ENCODE measurements at places on chromosomes 1 and 21.
A peak's percentile ranks its signal among the peaks of the same experiment; 100 is the strongest.

- DNase-seq, result peak; percentile 58
These were observed 1.8 kb downstream of the TTLL10 start for GRCh38 chr1:1175221-1176062.

DNA sequence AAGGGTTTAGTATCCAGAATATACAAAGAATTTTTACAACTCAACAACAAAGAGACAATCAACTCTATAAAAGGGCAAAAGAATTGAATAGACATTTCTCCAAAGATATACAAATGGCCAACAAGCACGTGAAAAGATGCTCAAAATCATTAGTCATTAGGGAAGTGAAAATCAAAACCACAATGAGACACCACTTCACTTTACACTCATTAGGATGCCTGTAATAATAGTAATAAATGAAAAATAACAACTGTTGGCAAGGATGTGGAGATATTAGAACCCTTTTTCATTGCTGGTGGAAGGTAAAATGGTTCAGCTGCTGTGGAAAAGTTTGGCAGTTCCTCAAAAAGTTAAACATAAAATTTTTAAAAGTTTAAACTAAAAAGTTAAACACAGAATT is 7.0 kb upstream of the ABCD3 start:
- peak; percentile 23 for DNase-seq

- DNase-seq, result no peak
These were observed 41.3 kb upstream of the LRP8 start for GRCh38 chr1:53369034-53369750.

- DNase-seq, result peak; percentile 32
These were observed 7.2 kb upstream of the OPTC start for GRCh38 chr1:203486618-203487370.

DNA sequence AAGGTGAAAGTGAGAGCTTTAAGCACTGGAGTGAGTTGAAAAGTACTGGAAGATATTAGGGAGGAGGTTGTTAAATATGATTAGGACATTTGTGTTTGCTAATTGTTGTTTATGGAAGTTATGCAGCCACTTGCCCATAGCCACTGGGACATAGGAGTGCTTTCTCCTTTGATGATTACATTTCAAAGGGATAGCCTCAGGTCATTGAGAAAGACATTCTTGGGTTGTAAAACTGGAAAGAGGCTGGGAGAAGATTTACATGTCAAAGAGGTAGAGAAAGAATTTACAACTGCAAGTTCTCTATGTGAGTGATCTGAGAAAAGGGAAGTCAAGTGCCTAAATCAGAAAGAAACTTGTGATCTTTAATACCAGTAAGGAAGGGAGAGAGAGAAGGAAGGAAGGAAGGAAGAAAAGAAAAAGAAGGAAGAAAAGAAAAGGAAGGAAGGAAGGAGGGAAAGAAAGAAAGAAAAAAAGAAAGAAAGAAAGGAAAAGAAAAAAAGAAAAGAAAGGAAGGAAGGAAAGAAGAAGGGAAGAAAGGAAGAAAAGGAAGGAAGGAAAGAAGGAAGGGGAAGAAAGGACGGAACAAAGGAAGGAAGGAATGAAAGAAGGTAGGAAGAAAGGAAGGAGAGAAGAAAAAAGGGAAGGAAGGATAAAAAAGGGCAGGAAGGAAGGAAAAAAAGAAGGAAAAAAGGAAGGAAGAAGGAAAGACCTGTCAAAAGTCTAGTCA is 284.6 kb upstream of the DPYD start:
- DNase-seq, result no peak

- DNase-seq, result peak; percentile 52
These were observed 169.8 kb upstream of the CXADR start for GRCh38 chr21:17343055-17343454.

- DNase-seq, result no peak
These were observed 313.9 kb downstream of the BARHL2 start for GRCh38 chr1:90402893-90403849.

DNA sequence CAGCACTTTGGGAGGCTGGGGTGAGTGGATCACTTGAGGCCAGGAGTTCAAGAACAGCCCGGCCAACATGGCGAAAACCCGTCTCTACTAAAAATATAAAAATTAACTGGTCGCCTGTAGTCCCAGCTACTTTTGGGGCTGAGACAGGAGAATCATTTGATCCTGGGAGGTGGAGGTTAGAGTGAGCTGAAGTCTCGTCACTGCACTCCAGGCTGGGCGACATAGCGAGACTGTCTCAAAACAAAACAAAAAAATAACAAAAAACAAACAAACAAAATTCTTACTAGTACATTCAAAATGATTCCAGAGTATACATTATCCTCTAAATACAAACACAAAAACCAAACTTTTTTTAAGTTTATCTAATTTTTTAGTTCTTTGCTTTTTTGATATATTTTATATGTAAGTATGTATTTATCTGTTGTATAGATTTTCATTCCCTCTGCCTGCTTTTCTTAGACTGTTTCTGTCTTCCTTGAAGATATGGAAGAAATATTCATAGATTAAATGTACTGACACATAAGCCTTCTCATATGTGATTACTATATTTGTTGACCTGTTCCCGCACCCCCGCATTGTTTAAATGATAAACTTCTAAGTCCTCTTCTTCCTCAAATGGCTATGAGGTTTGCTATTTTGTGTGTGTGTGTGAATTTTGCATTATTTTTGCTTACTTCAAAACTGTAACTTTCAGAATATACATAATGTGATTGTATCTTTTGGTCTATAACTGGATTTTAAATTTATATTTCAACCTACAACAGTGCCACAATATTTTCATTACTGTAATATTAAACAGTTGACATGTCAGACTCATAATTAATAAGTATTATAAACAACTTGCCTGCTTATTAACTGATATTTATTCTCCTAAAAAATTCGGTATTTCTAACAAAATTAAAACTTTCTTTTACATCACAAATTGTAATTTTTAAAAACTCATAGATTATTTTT is 1674.1 kb upstream of the B3GALT2 start:
- DNase-seq, result no peak

DNA sequence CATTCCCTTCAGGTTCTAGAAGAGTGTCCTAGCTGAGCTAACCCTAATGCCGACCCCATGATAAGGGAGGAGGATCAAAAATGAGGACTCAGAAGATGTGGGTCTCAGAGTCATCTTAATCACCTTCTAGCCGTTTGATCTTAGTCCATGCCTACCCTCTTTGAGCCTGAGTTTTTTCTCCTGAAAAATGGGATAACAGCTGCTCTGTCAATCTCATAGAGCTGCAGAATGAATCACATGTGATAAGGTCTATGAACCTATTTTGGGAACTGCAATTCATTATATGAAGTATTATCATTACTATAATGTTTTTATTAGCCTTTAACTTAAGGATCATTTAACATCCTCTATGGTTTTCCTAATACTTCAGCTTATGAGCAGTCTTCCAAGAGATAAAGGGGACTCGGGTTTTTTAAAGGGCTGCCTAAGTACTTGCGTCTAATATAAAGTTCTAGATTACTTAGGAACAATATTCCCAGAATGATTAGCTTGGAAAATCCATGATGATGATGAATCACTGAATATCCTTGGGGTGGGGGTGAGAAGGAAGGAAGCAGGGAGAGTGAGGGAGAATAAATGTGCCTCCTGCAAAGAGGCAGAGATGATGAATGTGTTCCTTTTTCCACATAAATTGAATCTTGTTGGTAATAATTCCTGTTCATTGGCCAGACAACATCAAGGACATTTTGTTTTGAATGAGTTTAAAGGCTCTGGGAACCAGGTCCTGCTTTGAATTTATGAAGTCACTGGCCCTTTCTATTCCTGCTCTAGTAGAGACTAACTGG is 66.8 kb downstream of the COLGALT2 start:
- no peak for DNase-seq

DNA sequence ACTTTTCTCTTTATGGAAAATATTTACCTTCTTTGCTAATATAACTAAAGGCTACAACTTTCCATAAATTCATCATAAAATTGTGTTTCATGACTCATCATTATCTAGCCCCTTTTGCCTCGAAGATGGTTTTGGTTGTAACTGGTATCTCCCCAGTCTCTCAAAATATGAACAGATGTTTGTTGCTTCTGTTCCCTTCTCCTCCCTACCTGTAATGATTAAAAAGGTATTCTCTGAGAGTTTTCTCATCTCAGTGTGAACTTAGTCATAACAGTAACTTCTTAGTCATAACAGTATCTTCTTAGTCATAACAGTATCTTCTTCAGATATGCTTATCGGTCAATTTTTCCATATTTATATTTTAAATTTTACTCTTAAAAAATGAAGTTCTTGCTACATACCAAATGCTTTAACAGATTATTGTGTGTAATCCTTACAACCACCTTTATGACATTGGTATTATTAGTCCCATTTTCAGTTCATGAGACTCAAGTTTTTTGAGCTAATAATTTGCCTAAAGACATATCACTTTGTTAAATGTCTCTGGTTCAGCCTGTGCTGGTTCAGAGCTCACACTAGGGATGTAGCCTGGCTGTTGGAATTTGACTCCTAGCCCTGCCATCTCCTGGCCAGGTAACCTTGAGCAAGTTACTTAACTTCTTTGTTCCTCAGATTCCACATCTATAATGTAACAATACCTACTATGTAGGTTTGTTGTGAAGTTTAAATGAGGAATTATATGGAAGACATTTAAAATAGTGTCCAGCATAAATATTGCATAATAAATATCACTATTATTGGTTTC is 32.6 kb downstream of the ATP1B1 start:
- no peak for DNase-seq

DNA sequence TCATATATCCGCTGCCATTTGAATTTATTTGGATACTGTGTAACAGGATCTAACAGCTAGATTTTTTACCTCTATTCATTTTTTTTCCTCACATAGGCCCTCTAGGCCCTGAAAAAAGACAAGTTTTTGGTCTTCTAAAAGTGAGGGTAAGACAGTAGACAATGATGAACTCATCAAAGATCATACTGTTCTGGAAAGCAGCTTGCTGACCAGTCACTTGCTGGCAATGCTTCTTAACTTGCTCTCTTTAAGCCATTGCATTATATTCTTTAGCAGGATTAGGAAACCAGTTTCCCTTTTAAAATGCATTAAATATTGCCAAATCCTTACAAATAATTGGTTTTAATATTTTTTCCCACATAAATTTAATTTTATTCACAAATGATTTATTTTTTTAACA is 65.5 kb downstream of the SYT14 start:
- no peak for DNase-seq

GRCh38 chr1:160206421-160207117 is 1.4 kb downstream of the PEA15 start:
- DNase-seq, result peak; percentile 42

- no peak for DNase-seq
These were observed 420.9 kb downstream of the DISC1 start for GRCh38 chr1:232047473-232047872.

DNA sequence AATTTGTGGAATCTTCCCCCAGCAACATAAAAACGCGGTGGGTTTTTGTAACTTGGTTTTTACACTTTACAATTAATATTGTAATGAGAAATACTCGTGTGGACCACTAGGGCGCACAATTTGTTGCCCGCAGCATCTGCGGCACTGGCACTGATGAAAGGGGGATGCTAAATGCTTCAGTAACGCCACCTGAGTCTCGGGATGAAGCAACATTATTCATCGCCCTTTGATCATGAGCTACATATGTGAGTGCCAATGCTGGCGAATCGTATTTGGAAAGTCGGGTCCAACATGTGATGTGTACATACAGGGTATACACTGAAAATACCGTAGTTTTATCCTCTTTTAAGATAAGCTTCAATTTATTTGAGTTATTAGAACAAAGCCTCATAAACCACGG is 34.2 kb upstream of the COX20 start:
- peak; percentile 88 for DNase-seq

DNA sequence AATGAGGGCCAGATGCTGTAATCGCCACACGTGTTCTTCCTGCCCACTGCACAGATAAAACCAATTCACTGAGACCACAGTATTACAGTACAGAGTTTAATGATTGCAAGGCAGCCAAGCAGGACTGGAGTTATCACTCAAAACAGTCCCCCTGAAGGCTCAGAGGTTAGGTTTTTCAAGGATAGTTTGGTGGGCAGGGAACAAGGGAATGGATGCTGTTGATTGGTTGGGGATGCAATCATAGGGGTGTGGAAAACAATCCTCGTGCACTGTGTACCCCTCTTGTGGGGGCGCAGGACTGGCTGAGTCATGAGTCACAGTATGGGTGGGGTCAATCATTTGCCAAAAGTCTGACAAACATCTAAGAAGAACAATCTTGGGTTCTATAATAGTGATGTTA is 12.4 kb upstream of the USP1 start:
- DNase-seq, result no peak

GRCh38 chr1:197909384-197909783 is 7.0 kb downstream of the C1orf53 start:
- DNase-seq, result no peak

DNA sequence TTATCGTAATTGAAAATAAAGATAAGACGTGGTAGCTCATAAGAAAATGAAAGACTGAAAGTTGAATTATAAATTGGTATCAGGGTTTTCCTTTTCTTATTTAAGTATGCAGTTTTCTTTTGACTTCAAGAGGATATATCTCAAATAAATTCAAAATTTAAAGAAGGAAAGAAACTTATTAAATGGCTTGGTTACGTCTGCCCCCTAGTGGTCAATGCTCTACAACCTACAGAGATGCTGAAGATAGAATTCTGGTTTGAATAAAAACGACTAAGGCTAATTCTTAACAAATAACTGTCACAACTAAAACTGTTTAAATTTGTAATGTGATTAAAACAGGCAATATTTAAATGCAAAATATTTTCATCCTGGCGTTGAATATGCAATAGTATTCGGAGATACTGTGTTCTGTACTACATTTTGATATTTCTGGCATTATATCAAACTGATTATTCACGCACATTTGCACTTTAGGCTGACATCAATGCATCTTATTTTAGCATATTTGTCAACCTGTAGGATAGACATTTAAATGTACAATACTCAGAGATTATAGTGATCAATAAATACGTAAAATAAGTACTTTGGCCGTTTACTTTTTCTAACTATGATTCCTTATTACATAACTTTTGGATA is 26.8 kb downstream of the IFI44 start:
- peak; percentile 72 for DNase-seq

DNA sequence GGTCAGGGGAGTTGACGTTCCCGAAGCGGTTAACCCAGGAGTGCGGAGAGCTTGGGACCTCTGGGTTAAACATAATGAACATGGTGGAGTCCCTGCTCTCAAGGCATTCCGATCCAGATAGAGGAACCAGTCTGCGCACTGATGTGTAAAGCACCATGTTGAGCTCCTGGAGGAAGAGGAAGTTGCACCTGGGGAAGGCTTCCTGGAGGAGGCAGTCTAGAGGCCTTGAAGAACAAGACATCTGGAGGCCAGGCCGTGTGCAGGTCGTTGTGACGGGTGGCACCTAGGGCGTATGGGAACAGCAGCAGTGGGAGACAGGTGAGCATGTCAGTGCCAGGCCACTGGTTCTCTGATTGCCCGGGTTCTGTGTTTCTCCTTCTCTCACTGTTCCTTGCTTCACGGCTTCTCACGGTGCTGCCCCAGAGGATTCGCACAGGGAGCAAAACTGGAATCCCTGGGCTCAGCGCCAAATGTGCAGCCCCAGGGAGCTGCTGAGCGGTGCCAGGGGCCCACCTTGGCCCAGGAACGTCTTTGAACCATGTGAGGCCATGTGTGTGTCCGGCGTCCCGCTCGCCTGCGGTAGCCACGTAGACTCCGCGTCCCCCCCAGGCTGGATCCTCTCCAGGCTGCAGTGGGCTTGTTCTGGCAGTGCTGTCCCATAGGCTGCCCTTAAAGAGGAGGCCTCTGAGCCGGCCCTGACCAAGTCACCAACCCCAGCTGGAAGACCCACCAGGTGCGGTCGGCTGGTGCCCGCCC is 122.9 kb upstream of the GALNT2 start:
- DNase-seq, result no peak

Data from NAMALWA (cell line).